ENCODE measurements at places on chromosomes 13 and 19.

DNA sequence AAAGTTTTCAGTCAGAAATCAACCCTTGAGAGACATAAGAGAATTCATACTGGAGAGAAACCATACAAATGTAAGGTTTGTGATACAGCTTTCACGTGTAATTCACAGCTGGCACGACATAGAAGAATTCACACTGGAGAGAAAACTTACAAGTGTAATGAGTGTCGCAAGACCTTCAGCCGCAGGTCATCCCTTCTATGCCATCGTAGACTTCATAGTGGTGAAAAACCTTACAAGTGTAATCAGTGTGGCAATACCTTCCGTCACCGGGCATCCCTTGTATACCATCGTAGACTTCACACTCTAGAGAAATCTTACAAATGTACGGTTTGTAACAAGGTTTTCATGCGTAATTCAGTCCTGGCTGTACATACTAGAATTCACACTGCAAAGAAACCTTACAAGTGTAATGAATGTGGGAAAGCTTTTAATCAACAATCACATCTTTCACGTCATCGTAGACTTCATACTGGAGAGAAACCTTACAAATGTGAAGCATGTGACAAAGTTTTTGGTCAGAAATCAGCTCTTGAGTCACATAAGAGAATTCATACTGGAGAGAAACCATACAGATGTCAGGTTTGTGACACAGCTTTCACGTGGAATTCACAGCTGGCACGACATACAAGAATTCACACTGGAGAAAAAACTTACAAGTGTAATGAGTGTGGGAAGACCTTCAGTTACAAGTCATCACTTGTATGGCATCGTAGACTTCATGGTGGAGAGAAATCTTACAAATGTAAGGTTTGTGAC, 15.7 kb upstream of the ZNF701 start:
- no peak for DNase-seq

- no peak for DNase-seq
Observed at GRCh38 chr19:11949201-11949600, 15.6 kb upstream of the ZNF763 start.

DNA sequence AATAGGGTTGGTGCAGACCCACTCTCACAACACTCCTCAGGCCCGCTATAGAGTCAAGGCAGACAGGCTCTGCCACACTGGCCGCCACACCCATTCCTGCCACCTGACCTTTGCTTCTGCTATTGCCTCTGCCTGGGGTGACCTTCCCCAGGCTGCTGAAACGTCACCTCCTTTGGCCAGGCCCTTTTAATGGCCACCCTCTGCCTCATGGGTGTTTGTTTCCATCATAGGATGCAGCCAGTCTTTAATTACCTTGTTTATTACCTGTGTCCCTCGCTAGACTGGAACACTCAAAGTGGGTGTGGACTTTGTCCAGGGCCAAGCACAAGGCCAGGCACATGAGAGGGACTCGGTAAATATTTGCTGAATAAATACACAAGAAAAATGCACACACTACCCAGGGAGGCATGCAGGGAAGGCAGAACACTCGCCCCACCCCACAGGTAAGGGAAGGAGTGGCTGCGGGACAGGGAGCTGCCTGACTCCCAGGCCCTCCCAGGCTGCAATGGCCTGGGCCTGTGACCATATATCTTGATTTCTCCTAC, 3.2 kb downstream of the LSM4 start:
- no peak for DNase-seq

DNA sequence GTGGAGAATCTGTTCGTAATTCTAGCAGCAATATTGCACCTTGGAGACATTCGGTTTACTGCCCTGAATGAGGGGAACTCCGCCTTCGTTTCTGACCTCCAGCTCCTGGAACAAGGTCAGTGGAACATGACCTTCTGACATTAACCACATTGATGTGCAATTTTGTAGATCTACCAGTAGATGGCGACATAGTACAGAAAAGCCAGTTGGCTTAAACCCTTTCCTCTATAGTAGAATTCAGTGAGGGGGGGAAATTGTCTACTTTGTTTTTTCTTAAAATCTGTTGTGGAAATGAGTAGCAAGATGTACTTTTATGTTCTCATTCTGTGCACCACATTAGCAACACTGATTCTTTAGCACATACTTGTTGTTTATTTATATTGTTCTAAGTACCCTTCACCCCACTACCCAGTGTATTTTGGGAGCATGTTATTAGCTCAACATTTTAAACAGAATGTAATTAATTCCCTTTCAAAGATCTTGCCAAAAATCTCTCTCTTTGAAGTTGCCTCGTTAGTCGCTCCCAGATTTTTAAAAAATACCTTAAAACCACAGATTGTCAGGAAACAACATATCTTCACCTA, 332.2 kb downstream of the MYO16 start:
- DNase-seq = peak; percentile 64

GRCh38 chr13:98039261-98039660, 85.8 kb downstream of the IPO5 start:
- no peak for DNase-seq

- no peak for DNase-seq
Observed at GRCh38 chr13:81874681-81875661, 1534.0 kb upstream of the SPRY2 start.

GRCh38 chr13:27830010-27830409, 37.7 kb downstream of the GSX1 start:
- peak; percentile 49 for DNase-seq

DNA sequence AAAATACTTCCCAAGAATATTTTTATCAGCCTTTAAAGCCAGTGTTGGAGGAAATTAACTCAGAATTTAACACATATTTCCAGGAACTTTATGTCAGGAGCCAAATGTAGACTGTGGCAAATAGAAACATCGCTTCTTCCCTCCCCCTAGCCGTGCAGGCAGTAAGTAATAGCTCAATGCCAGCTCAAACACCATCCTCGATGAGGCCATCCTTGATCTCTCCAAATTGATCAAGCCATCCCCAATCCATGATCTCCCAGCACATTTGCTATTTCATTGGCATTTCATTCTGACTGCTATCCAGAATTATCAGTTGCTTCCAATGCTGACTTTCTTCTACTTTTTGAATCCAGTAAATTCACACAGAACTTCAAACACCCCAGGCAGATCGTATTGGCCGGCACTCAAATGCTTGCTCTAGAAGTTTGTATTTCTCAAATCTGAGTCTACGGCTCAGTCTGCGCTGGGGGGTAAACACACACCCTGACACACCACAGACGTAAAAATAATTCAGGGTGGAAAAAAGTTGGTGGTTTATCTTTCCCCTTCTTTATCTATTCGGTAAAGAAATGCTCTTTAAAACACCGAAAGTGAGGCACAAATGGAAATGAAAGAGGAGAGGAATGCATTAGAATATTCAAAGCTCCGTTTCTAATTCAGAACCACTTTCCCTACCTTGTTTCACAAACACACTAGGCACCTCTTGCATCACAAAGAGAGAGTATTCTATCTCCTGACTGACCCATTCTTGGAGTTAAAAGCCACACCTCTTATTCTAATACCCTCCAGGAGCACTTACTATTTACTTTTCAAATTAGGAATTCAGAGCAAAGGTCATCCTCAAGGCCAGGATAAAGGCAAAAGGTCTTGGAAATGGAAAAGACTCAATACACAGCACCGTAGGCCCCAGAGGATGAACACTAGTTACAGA, 991 bp downstream of the OBI1 start:
- DNase-seq = no peak

DNA sequence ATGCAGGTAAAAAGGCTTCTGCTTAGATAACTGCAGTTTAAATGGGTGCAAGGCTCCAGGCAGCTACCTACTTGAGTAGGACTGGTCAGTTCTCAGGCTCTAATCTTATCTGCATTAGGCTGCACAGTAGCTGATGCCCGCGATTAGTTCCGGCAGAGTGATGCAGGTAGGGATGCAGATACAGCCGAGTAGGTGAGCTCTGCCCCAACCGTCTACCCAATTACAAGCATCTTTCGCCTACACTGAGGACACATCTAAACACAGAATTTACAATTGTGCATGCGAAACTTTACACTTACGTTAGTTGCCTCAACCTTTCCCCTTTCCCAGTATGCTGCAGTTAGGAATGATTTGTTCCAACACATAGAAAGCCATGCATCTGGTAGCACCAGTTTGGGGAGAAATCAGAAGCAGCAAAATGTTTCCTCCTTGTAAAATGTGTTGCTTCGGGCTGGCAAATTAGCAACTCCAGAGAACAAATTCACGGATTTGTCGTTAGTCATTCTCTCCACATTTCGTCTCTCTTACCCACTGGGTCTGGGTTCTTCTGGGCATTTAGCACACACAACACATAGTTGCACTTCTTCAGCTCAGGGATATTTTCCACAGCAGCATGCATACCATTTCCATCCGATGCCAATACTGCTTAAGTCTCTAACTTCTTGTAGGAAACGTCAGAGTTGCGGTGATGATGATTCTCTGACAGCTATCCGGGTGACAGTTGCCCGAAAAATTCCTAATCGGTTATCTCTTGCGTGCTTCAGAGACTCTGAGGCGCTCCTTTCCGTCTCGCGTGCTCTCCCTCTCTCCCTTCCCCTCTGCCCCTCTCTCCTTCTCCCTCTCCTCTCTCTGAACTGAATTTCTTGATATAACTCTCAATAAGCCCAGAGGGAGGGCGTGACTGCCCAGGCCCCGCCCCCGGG, at the start of gene PCDH9:
TSS of gene PCDH9 (minus strand) at position 856 of the 923 bp plus-strand sequence. CDS start 1,896 bp downstream, outside the sequence.
- DNase-seq = no peak

DNA sequence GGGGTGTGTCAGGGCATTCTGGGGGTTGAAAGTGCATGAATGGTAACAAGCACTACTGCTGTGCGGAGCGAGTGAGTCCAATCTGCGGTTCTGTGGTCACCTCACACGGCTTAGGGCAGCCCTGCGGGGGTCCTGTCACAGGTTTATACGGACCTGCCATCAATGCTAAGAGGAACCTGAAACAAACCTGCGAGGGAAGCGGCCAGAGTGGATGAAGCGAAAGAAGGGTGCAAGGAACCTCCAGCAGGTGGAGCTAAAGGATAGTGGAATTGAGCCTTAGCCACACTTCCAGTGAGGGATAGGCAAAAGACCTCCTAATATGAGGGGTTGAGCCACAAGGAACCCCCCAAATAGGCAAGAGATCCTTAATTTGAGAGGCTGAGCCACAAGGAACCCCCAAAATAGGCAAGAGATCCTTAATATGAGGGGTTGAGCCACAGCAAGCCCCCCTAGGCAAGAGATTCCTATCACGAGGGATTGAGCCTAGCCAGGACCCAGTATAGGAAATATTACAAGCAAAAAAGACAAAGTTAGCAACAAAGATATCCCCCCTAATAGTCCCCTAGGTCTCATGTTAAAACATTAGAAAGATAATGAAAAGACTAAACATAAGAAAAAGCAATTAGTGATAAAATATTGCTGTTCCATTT, 6.3 kb upstream of the ZNF69 start:
- peak; percentile 73 for DNase-seq

DNA sequence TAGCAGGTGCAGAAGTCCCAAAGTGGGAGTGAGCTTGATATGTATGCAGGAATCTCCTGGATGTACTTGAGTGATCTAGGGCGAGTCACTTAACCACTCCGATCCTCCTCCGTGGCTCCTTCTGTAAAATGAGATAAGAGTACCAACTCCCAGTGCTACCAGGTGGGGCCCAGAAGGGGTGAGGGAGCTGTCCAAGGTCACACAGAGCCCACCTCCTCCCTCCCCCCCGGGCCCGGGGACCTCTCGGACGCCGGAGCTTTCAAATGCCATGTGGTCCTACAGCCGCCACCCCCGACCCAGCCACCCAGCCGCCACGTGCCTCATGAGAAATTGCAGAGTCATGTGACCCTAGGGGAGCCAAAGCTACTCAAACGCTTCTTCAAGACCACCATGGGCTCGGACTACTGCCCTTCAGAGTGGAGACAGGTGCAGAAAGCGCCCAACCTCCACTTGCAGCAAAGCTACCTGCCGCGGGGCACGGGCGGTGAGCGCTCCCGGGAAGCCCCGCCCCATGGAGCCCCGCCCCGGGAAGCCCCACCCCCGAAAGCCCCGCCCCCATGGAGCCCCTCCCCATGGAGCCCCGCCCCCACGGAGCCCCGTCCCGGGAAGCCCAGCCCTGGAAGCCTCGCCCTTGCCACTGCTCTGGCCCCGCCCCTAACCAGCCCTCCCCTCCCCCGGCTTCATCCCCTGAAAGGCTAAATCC, 10.1 kb upstream of the ZNF358 start:
- no peak for DNase-seq

GRCh38 chr13:33326246-33326645, 40.7 kb upstream of the STARD13 start:
- no peak for DNase-seq

DNA sequence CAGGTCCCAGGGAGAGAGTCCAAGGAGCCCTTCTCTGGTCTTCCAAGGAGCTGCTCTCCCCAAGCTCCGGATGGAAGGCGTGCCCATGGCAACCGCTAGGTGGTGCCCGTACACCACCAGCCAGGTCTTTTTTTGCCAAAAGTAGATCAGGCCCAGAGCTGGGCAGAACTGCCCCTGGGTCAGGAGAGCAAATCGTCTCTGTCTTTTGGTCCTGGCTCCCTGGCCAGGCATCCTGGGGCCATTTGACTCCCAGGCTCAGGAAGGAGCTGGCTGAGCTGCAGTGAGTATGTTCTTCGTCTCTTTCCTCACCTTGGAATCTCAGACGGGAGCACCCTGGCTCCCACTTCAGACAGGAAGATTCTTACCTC, 24.6 kb upstream of the BCL3 start:
- DNase-seq = peak; percentile 86

GRCh38 chr13:98142380-98143156, at the start of gene FARP1:
FARP1 (plus strand) TSS chr13:98143094; CDS start chr13:98213243, 70,149 bp downstream.
- peak; percentile 1 for DNase-seq

GRCh38 chr13:79742923-79743322, 262.0 kb downstream of the NDFIP2 start:
- DNase-seq = no peak

- no peak for DNase-seq
Observed at GRCh38 chr19:2421581-2422306, 5.6 kb downstream of the TIMM13 start.

DNA sequence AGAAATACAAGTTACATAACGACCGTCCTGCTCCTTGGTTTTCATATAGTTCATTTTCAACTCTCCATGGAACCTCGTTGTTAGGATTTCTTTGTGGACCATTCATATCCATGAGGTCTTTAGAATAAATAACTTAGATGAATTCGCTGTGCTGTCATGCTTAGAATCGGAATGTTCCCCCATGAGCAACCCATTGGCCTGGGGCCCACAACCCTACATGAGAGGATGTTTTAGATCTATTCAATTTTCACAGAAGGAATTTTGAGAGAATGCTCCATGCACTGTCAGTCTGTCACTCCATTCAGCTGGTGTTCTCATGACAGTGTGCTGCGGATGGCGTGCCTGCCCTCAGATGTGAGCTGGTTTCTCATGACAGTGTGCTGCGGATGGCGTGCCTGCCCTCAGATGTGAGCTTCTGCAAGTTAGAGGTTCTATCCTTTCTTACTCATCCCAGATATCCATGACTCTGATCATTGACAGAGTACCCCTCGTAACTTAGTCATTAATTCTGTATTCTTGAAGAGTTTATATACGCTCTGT, 1193.1 kb downstream of the EFNB2 start:
- no peak for DNase-seq
